ENCODE measurements at places on chromosomes 1 and 21. TPM values are rescaled to one million over a fixed set of nuclear protein-coding genes. Genes with fewer than 3 reads are reported as not detected.
A peak's percentile ranks its signal among the peaks of the same experiment; 100 is the strongest.

- DNase-seq = no peak
These were observed 120.8 kb upstream of the CACHD1 start for GRCh38 chr1:64348961-64349648.

DNA sequence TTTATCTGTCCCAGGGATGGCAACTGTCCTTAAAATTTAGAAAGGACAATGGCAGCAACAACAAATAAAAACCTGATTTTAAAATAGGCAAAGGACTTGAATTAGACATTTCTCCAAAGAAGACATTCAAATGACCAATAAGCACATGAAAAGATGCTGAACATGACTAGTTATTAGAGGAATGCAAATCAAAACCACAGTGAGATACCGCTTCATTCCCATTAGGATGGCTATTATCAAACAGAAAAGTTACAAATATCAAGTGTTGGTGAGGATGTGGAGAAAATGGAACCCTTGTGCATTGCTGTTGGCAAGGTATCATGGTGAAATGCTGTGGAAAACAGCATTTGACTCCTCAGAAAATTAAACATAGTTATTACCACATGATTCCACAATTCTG is 120.7 kb downstream of the CRB1 start:
- DNase-seq = peak; percentile 8

The C1orf115 gene
- total RNA-seq = not detected

GRCh38 chr1:4396551-4396950 is 257.9 kb upstream of the AJAP1 start:
- DNase-seq = no peak

GRCh38 chr1:3454811-3455618 is 550 bp downstream of the ARHGEF16 start:
- no peak for DNase-seq

DNA sequence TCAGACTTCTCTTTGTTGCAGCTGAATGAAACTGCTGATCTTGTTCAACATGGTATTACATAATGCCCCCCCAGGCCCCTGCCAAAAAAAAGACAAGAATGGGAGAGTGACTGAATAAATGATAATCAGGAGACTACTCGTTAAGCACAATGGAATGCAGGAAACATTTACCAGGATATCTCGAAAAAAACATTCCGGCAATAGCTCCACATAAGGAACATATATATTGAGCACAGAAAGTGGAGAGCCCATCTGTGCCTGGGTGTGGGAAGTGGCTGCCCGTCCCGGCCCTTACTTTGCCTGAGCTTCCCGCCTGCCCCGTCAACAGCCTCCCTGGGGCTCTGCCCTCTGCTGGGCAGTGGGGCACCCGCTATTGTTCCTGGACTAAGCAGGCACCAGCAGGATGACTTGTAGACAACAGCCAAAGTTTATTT is 13.3 kb downstream of the TRIM11 start:
- DNase-seq = peak; percentile 88

The MAB21L3 gene
- total RNA-seq = 0.18 TPM

Measured in fibroblast of the aortic adventitia (primary cell).